ENCODE measurements at places on chromosomes 2 and 18.

DNA sequence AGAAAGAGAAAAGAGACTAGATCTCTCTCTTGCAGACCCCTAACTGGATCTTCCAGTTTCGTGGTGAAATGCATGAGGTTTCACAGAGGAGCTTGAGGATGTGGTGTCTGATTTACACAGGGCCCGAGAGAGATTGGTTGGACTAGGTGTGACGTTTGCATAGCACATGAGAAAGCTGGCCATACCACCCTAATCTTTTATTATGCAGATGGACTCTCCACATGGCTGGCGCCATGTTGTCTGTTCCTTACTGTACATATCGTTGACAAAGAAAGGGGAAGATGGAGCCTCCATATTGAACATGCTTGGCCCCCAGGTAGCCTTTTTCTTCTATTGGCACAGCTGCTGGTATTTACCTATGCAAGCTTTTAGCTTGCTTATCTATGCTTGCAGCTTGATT lies 27.5 kb upstream of the PGAP1 start:
- no peak for DNase-seq

DNA sequence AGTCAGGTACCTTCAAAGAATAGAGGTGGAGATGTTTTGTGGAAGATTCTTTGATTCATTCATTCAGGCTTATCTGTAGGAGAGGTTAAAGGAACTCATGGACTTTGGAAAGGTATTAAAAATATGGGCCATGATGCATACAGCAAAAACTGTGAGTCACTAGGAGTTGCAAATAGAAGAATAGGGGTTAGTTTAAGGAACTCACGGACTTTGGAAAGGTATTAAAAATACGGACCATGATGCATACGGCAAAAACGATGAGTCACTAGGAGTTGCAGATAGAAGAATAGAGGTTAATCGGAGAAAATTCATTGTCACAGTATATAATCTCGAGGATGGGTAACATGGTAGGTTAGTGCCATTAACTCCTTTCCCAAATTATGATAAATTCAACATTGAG lies 41.2 kb downstream of the SLC9A2 start:
- DNase-seq, result no peak

GRCh38 chr2:237281836-237282306 lies 132.1 kb downstream of the COL6A3 start:
- no peak for DNase-seq

GRCh38 chr2:20571231-20571630 lies 79.7 kb downstream of the HS1BP3 start:
- DNase-seq, result no peak

DNA sequence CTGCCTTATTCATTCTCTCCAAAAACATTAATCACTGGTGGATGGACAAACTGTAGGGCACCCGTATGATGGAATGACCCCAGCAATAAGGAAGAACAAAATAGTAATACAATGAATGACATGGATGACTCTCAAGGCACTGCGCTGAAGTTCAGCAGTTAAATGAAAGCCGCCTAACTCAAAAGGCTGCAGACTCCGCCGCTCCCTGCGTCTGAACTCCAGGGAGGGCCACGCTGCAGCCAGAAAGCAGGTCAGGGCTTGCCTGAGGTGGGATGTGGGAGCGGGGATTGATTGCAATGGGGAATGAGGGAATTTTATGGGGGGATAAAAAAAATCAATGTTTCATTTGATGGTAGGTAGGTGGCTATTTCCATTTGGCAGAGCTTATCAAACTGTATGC lies 86.5 kb upstream of the LAPTM4A start:
- DNase-seq, result no peak

- DNase-seq, result peak; percentile 20
These were observed 43.3 kb downstream of the PLB1 start for GRCh38 chr2:28539118-28539541.

DNA sequence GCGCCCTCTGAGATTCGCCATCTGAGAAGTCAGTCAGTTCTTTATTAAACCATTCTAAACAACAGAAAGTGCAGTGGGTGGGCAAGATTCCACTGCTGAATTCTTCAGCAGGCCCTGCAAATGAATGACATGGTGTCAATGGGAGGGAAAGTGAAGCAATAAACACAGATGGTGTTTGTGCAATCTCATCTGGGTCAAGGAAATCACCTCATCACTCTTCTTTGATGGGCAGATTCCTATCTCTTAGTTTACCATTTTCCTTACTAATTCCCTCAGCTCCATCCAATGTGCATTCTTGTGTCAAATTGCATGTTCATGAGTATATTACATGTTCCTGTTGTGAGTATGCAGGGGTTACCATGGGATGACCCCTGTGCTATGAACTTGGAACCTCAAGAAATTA lies 100.7 kb upstream of the CYP1B1 start:
- no peak for DNase-seq

- no peak for DNase-seq
These were observed 61.2 kb upstream of the ZCCHC2 start for GRCh38 chr18:62461591-62461990.

- peak; percentile 68 for DNase-seq
These were observed 133.4 kb downstream of the INSIG2 start for GRCh38 chr2:118221536-118222272.

- DNase-seq, result no peak
These were observed 97.1 kb upstream of the RMDN2 start for GRCh38 chr2:37827911-37828511.

DNA sequence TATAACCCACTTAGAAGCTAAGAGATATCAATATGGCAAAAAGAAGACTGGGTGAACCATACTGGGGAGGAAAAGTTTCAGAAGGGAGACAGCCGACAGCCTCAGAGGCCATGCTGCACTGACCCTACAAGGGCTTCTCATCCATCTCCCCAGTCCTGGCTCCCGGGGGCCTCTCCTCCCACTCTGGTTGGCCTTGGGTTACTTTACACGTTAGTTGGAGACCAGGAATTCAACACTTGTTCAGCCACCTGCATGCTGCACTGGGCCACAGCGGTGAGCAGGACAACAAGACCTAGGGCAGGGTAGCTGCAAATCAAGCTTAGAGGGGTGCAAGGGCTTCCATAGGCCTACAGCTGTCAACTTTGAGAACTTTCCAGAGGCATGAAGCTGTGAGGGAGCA lies 28.6 kb upstream of the IL1R2 start:
- DNase-seq, result no peak

DNA sequence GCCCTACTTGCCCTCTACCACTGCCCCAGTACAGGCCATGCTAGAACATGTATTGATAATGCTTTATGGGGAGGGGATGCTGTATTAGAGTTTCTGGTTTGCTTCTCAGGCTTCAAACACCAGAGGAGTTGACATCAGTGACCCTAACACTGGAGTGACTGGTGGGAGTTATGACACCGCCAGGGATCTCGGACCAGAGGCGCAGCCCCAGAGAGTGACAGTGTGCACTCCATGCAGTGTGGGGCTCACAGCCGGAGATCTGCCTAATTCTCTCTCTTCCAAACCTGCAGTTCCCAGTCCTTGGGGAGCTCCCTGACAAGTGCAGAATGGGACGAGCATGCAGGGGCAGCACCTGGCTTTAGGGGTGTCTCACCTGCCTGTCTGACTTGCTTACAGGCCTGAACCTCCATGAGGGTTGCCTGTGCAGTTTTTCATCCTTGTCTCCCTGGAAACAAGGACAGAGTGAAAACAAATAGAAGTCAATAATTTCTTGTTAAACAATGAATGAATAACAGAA lies 244.9 kb upstream of the MYT1L start:
- no peak for DNase-seq

GRCh38 chr2:231563378-231563961 lies 29.2 kb upstream of the TEX44 start:
- peak; percentile 78 for DNase-seq

DNA sequence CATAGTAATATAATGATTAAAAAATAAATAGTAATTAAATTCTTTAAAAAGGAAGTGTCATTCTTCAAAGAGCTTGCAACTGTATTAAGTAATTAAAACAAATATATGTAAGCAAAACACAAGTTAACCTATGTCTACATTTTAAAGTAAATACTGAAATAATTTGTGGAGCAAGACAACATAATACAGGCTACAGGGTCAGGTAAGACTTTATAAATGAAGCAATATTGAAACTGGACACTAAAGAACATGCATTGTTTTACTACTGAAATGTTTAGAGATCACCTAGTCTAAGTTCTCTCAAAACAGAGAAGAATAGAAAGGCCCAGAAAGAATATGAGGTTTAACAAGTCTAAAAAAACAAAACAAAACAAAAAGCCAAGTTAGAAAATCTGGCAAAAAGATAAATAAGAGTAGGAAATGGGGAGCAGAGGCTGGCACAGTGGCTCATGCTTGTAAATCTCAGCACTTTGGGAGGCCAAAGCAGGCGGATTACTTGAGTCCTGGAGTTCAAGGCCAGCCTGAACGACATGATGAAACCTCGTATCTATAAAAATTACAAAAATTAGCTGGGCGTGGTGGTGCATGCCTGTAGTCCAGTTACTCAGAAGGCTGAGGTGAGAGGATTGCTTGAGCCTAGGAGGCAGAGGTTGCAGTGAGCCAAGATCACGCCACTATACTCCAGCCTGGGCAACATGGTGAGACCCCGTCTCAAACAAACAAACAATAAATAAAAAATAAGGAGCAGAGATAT lies 34.4 kb downstream of the VPS54 start:
- no peak for DNase-seq

GRCh38 chr2:190615555-190616200 lies 33.2 kb upstream of the NAB1 start:
- DNase-seq, result no peak

DNA sequence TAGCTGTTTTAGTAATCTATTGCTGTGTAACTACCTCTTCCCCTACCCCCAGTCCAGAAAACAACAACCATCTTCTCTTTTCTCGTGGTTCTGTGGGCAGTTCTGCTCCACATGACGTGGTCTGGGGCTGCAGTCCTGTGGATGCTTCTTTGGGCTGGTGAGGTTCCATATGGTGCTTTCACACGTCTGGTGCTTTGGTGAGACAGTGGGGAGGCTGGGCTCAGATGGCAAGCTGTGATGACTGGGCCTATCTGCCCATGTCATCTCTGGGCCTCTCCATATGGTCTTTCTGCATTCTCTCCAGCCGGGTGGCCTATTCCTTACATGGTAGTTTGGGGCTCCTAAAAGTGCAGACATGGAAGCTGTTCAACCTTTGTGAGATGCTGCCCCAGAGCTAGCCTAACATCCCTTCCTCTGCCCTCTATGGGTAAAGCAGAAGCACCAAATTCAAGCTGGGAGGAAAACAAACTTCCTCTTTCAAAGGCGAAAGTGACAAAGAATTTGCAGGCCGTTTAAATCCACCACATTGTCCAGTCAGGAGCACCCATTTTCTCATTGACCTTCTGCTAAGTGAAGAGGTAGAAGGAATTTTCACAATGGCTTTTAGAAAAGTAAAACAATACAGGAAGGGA lies 68.3 kb upstream of the IL1R1 start:
- no peak for DNase-seq

DNA sequence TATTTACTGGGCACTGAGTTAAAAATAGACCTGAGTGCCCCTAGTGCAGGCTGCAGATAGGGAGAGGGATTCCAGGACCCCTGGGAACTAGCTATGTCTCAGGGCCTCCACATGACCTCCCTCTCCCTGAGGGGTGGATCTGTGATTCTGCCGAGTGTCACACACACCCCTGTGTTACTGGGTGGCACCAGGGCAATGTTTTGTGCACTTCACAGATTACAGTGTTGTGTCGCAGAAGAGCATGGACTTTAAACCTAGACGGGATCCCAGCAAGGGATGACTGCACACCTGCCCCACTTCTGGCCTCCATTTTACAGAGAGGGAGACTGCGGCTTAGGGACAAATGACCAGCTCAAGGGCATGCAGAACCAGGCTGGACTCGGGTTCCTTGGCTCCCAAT lies 65.6 kb downstream of the ZFP36L2 start:
- DNase-seq, result no peak

- DNase-seq, result no peak
These were observed 253.0 kb upstream of the NCKAP5 start for GRCh38 chr2:133821107-133821760.

DNA sequence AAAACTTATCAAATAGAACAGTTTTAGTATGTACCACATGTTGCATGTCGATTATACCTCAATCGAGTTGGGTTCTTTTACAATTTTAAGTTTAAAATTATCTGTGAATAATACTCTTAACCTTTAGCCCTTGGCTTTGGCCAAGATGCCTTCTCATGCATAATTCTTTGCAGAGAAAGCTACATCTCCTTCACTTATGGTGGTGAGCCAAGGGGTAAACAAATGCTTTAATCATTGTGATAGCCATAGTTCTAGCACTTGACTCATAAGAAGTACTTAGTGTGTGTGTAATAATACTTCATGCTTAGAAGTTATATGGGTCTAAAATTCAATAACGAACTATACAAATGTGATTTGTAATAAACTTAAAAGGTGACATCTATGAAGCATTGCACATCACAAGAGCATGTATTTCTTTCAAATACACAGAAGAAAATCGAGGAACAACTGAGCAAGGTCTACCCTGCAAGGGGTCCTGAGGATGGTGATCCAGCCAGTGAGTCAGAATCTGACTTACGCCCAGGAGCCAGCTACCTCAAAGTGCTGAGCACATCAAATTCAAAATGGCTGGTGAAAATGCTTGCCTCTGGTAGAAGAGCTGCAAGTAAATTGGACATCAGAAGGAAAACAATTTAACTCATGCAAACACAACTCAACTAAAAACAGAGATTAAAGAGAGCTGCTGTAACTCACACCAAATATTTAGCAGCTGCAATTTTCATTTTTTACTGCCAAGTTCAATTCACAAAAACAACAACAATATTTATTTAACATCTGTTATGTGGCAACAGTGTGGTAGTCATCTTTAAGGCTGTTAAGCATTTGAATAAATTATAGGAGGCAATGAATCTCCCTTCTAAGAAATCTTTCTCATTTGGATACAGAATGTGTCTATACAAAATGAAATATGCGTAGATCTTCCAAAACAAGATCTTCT lies 23.8 kb upstream of the TTC39C start:
- no peak for DNase-seq

DNA sequence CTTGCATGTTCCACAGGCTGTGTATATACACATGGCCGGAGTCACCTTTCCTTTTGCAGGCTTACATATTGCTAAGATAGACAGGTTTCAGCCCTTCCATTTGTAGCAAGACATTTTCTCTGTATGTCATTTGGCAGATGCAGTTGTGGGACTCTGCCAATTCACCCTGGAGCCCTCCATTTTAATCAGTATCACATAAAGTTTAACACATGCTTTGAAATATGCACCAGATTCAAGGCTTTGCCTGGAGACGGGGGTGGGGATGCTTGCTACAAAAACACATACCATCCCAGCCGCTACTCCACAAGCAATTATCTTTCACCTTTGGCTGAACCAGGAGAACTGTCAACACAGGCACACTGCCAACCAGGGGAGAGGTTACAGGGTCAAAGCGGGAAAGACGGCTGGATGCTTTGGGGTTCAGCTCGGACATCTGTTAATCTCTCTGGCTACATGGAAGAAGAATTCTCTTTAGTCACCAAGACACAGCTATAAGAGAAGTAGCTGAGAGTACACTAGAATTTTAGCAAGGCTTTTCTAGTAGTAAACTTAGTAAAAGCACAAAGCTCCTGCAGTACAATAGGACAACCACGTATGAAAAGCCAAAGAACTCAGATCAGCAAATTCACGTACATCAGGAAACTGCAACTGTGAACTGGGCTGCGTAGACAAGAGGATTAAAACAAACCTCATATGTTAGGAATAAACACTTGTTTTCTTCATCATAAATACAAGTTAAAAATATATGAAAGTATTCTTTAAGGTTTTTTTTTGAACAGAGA lies 130.9 kb downstream of the EXOC6B start:
- DNase-seq, result no peak

- peak; percentile 37 for DNase-seq
These were observed 675 bp upstream of the SPIRE1 start for GRCh38 chr18:12658426-12659138.

Measured in GM12865 (cell line).